ENCODE measurements at places on chromosomes 3 and 15. TPM values are rescaled to one million over a fixed set of nuclear protein-coding genes. Genes with fewer than 3 reads are reported as not detected.

Gene KLHL40
- not detected for total RNA-seq

Gene C3orf70
- 0.16 TPM for total RNA-seq

Gene MKRN2
- 26.7 TPM for total RNA-seq

Gene LAMB2
- 72.0 TPM for total RNA-seq

Gene XYLB
- total RNA-seq: 4.8 TPM

Gene TAGLN3
- not detected for total RNA-seq

Gene ZCWPW2
- not detected for total RNA-seq

Gene SLC2A2
- total RNA-seq: not detected

Gene RASA2
- total RNA-seq: 9.2 TPM

Gene RPL35A
- 947 TPM for total RNA-seq

Gene COL8A1
- total RNA-seq: not detected

Gene CMTM8
- total RNA-seq: 12.8 TPM

Gene DZIP1L
- 11.0 TPM for total RNA-seq

Gene NTRK3
- 23.2 TPM for total RNA-seq

Measured in A549 treated with dexamethasone at 1 μM for 4 hours (cell line).